ENCODE measurements at places on chromosomes 6 and 20. TPM values are rescaled to one million over a fixed set of nuclear protein-coding genes. Genes with fewer than 3 reads are reported as not detected.

DNA sequence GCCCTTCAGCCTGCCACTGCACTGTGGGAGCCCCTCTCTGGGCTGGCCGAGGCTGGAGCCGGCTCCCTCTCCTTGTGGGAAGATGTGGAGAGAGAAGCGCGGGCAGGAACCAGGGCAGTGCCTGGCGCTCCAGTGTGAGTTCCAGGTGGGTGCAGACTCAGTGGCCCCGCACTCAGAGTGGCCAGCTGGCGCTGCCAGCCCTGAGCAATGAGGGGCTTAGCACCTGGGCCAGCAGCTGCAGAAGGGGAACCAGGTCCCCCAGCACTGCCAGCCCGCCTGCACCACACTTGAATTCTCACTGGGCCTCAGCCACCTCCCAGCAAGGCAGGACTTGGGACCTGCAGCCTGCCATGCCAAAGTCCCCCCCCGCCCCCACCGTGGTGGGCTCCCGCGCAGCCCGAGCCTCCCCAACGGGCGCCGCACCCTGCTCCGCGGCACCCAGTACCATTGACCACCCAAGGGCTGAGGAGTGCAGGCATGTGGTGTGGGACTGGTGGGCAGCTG, 205.9 kb downstream of the CLVS2 start:
- DNase-seq, result no peak

Gene TRIM31
- not detected for total RNA-seq

Gene HNF4A
- not detected for total RNA-seq

GRCh38 chr20:35698298-35699126, 640 bp downstream of the NFS1 start:
- peak; percentile 61 for DNase-seq

- DNase-seq, result no peak
These were observed 821.3 kb downstream of the TFAP2A start for GRCh38 chr6:9593554-9593953.

GRCh38 chr6:7726416-7727085, 652 bp downstream of the BMP6 start:
- DNase-seq, result no peak

GRCh38 chr6:115914098-115914497, 146.6 kb downstream of the FRK start:
- no peak for DNase-seq
